Stimulated activated CD4-positive, alpha-beta T cell treated with anti-CD3 and anti-CD28 coated beads, Interleukin-15, amount 100 ng/mL, for 1 hour (primary cell): ENCODE measurements at places on chromosomes 16 and 17.

DNA sequence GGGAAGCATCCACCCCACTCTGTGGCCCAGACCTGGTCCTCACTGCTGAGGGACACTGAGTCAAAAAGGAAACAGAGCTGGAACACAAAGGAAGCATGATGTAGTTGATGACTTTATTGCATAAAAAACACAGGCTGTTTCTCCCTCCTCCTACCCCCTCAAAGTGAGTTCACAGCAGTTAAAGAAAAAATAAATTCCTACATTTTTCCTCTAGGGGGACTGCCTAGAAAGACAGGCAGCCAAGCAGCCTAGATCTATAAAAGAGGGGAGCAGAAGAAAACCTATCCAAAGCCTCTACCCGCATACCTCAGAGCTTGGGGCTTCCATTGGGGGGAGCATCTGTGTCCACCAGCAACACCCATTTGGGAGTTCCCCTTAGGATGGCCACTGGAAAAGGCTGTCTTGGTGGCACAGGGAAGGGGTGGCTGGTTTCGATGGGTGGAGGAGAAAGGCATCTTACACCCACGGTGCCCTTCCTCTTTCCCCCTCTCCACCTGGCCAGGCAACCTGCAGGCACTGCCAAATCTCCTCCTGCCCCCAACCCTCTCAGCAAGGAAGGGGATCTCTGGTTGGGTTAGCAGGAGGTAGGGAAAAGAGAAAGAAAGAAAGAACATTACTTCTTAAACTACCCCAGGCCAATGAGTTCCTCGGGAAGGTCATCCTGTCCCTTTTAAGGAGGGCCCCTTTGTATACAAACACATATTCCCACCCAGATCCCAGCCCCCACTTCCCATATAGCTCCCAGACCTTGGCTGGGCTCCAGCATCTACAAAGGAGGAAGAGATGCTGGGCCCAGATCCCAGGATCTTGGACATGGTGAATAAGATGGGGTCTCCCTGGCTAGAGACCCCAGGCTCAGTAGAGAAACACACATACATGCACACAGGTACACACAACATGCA, 4.0 kb upstream of the SCRN2 start:
- DNase-seq: no peak

DNA sequence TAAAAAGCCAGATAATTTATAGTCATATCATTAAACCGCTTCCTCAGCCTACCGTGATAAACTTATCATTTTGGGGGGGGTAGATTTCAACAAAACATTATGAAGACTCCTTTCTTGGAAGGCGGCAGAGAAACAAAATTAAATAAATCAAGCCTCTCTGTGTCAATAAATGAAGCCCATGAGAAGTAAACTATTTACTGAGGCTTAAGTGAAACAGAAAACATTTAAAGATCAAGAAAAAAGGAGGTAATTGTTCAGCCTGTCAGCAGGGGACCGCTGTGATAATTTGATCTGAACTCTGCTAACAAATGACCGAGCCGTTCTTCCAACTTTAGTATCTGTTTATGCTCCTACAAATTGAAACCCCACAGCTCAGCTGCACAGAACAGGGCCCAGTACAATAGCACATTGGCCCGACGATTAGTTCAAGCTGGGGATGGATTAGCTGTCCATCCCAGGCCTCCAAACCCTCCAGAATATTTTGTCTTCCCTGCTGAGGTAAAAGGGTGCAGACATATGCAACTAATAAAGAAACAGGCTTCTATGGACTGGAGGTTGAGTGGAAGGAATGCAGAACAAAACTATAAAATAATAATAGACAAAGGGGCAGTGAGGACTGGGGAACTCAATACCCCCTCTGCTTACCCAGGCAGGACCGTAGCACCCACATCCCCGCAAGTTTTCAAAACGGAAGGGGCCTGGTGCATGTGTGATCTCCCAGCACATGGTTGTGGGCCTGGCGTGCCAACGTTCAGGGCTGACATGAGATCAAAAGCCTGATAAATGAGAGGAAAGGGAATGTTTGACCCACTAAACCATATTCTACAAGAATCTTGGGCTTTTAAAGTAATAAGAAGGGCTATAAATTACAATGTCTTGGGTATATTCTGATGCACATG, 298.1 kb upstream of the IRX5 start:
- DNase-seq: no peak

- DNase-seq: no peak
Measured at GRCh38 chr17:81647640-81648012, 8.7 kb downstream of the PDE6G start.

DNA sequence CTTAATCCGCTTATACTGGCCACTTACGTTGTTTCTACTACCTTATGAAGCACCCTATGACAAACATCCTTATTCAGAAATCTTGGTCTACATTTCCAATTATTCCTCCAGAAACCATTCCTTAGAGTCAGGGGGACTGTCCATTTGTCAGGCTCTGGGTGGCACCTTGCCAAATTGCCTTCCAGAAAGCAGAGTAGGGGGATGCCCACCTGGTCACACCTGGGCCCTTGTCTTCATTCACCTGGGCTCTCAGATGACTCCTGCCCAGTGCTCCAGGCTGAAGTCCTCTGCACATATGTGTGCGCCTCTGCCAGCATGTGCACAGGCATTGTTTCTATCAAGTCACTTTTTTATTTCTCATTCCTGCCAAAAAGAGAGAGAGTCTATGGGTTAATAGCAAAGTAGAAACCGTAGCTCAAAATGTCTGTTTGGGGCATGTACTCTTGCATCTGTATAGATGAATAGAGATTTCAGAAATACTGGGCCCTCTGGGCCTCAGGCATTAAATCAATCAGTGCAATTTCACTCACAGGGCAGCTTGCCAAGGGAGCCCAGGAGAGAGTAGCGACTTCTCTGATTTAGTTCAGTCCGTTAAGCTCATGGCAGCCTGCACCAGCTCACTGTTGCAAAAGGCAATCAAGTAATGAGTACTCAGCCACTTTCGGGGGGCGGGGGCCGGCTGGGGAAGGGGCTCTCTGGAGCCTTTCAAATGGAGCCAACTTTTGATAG, 104.7 kb downstream of the SOCS1 start:
- DNase-seq: no peak

- peak; percentile 72 for DNase-seq
Measured at GRCh38 chr17:8997994-8998628, 23.2 kb upstream of the NTN1 start.

DNA sequence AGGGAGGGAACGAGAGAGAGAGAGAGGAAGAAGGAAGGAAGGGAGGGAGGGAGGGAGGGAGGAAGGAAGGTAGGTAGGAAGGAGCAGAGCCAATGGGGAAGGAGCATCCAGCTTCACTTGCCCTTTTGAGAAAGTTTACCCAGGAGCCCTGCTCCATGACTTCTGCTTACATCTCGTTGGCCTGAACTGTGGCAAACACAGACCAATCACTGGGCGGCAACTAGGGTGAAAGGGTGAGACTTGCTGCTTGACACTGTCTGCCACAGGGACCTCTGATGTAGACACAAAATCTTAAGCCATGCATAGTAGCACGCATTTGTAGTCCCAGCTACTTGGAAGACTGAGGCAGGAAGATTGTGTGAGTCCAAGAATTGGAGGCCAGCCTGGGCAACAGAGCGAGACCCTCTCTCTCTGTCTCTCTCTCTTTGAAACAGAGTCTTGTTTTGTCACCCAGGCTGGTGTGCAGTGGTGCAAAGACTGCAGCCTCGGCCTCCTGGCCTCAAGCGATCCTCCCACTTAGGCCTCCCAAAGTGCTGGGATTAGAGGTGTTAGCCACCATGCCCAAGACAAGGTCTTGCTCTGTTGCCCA, 19.5 kb upstream of the TUBG2 start:
- DNase-seq: no peak

GRCh38 chr16:10033556-10033955, 148.7 kb downstream of the GRIN2A start:
- DNase-seq: no peak

- no peak for DNase-seq
Measured at GRCh38 chr16:81994485-81994884, 16.8 kb downstream of the SDR42E1 start.
